ENCODE measurements at places on chromosomes 11 and 22.

DNA sequence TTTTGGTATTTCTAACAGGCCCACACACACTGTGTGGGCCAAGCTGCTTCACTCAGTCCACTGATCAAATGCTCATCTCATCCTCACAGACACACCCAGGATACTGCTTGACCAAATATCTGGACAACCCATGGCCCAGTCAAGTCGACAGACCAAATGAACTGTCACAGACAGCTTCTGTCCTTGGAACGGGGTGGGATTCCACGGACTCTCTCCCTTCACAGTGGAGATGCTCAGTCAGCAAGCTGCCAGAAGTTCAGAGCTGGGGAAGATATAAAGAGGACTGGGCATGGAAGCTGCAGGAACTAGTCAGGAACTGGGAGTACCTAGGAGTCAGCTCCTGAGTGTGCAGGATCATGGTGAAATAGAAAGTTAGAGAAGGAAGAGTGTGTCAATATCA is 34.6 kb upstream of the CD81 start:
- DNase-seq, result no peak

DNA sequence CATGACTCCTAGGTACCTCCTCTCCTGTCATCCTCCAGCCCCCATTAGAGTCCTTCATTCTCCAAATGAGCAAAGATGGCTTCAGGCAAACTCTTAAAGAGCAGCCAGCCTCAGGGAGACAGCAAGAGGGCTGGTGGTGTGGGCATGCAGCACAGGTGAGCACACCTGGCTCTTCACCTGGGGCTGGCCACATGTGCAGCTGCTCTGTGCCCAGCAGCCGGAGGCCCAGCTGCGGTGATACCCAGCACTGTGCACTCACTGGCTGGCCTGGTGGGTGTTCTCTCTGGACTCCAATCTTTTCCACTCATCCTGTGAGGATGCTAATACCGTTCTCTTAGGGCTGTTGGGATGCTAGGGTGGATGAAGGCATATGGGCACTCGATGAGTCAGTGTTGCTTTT is 106.1 kb upstream of the PARVA start:
- DNase-seq, result no peak

DNA sequence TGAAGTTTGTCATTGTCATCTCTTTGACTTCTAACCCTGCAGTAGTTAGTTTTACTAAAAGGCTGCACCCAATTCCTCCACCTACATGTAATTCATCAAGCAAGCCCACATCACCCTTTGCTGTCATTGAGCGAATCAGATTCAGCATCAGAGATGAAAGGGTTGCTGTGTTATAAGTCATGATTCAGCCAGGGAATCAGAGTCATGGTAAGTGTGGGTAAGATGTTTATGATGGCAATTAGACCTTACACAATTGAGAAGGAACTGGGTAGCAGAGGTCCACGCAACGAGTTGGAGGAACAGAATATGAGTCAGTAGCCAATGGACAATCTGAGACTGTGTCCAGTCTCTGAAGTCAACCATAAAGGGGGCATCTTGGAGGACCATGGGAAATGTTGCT is 162.8 kb upstream of the SNX19 start:
- no peak for DNase-seq

DNA sequence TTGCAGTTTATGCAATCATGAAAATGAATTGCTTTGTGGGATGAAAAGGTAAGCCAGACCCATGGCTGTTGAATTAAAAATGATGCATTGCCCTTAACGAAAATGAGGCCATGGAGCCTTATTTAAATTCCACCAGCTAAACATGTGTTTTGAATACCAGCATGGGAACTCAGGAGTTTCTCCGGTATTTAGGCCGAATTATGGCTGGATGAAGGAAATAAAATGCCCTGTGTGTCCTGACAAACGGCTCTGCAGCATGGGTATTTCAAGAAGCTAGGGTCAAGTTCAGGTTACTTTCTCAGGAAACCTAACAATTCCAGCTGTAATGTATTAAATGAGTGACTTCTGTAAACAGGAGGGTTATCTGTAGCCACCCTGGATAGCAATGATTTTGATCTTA is 38.3 kb downstream of the AMOTL1 start:
- DNase-seq, result no peak

- DNase-seq, result no peak
Measured at GRCh38 chr22:50473855-50474671, 772 bp downstream of the SBF1 start.

GRCh38 chr11:9269492-9270013 is 4.4 kb upstream of the DENND5A start:
- no peak for DNase-seq

DNA sequence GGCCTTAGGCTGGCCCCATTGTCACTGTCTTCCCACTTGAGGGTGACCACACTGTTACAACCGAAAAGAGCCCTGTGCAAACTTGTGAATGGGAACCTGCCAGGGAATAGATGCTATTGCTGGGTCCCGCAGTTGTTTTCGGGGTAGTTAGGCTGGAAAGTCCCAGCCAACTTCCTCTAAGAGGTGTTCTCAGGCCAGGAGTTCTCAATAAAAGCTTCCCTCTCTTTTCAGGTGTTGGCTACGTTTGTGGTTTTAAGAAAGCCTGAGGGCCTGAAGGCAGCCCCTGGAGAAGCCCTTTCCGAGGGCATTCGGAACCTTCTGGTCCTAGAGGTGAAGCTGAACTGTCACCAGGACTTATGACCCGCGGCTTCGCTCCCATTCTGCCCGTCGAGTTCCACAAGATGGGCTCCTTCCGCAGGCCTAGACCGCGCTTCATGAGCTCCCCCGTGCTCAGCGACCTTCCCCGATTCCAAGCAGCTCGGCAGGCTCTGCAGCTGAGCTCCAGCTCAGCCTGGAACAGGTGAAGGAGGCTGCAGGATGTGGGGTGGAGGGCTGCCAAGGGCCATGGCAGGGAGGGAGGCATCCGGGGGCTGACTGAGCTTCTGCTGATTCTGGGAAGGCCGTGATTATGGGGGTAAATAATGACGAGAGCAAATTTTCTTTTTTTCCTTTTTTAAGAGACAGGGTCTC is 104.8 kb downstream of the PRR5L start:
- no peak for DNase-seq

GRCh38 chr11:1694064-1694845 is 2.7 kb upstream of the KRTAP5-6 start:
- peak; percentile 88 for DNase-seq

DNA sequence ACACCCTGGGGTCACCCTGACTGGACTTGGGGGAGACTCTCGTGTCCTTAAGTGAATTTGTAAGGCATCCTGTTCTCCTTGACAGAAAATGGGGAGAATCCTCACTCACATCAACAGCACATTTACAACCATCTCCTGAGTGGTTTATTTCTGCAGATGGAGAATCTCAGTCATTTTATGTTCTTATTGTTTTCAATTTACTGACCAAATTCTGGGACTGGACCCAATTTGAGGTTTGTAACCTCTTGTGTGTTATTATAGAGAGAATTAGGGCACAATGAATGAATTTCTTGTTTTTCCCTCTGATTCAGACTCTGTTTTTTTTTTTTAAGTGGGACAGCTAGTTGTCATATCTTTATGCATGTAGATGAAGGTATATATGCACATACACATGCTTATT is 104.9 kb downstream of the ADAMTS15 start:
- DNase-seq, result peak; percentile 63

GRCh38 chr11:13358596-13359270 is 81.1 kb downstream of the BMAL1 start:
- DNase-seq, result no peak

- DNase-seq, result no peak
Measured at GRCh38 chr11:9280655-9281301, 15.6 kb upstream of the DENND5A start.

DNA sequence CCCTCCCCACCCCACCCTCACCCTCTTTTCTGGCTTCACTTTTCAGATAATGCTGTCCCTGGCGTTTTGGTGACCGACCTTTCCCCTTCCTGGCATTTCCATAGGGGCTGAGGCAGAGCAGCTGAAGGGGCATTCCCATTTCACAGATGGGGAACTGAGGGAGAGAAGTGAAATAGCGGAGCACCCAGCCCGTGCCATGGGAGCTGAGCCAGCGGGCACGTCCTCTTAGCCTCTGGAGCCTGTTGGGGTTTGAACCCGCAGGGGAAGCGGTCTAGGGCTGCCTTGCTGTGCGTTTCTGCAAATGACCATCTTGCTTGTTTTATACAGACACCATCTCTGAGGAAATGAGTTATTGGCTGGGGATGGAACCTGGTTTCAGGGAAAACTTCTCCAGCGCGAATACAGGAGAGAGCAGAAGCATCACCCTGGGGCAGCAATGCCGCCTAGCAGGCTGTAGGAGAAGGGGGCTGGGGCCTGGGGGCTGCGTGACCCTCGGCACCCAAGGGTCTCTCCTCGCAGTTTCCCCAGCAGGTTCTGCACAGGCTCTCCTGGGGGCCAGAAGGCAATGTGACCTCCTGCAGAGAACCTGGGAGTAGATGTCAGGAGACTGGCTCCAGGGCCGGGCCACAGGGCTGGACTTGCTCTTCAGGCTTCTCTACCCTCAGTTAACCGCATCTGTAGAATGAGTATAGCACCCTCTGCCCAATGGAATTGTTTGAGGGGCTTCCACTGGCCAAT is 1.5 kb downstream of the PTPRJ start:
- DNase-seq, result no peak

GRCh38 chr11:100808904-100809491 is 121.9 kb downstream of the ARHGAP42 start:
- no peak for DNase-seq

GRCh38 chr22:16974298-16975084 is 33.5 kb downstream of the GAB4 start:
- DNase-seq, result no peak

GRCh38 chr22:38452373-38453065 is 2.5 kb downstream of the KCNJ4 start:
- no peak for DNase-seq

DNA sequence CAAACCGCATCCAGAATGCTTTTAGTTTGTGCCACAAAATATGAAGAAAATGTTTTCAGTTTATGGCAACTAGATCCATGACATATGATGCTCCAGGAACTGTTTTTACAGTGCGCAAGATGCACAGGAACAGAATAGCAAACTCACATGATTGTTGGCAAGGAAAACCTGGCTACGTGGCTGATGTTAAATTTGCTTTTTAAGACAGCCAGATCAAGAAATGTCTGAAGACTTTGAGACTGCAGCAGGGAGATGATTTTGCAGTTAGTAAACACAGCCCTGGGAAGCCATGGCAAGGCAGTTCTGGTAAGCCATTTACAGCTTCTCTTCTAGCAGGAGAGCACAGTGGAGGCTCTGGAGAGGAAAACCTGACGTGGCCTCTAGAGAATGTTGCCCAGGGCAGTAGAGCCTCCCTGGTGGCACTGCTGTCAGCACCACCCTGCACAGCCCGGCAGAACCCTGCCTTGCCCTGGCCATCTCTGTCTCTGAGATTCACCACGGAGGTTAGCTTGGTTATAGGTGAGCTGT is 69.8 kb upstream of the TNRC6B start:
- DNase-seq, result peak; percentile 75

DNA sequence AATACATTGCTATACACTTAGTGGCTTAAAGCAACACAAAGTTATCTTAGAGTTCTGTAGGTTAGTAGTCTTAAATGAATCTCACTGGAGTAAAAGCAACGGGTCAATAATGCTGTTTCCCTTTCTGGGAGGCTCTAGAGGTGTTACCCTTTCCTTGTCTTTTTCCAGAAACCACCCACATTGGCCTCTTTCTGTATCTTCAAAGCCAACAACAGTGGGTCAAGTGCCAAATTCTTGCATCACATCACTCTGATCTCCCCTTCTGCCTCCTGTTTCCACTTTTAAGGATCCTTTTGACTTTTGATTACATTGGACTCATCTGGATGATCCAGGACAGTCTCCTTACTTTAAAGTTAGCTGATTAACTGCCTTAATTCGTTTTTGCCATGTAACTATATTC is 93.6 kb downstream of the DDX10 start:
- no peak for DNase-seq

DNA sequence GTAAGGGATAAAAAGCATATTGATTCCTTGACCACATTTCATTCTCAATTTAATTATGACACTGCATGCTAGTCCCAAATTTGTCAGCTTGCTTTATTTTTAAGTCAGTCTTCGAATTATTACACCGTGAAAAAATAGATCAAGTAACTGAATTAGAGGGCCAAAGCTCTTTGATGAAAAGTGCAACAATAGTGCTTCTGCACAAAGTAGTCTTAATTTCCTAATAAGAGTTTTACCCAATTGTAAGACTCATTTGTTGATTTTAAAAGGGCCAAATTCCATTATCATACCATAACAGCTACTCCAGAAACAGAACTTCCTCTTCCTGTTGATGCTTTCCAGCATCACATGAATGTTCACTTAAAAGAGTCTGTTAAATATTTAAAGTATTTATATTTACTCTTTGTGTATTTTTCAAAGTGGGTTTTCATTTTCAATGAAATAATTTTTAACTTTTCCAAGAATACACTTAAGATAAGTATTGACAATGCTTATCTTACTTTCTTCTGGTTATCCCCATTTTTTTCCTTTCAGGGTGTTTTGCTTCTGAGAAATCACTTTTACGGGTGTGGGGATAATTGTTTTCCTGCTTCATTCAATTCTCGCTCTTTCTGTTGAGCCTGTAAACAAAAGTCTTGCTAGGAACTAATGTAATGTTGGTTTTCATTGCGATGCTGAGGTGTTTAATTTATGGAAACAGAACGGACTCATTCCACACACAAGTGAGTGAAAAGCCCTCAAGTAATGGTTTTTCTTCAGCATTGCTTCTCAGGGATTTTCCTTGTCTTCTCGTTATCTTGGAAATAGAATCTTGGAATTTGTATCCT is 2.1 kb downstream of the ARHGEF12 start:
- DNase-seq, result no peak

GRCh38 chr11:122933416-122933815 is 48.2 kb downstream of the BSX start:
- DNase-seq, result peak; percentile 4

GRCh38 chr11:63880403-63880790 is 36.6 kb downstream of the RCOR2 start:
- DNase-seq, result no peak

DNA sequence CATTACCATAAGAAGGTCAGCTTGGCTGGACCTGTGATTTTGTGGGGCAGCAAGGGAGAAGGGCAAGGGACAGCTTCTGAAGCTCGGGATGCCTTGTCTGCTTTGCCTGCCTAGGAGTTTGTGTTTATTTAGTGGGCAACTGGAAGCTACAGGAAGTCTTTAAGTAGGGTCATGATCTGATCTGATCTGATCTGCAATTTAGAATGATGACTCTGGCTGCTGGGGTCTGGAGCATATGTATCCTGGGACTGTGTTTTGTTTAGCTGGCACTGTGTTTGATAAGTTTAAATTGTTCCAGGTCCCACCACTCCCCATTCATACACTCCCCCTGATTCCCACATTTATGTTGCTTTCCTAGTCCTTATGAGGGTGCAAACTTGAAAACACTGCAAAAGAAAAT is 47.7 kb upstream of the HTATIP2 start:
- no peak for DNase-seq
